Stimulated activated naive CD4-positive, alpha-beta T cell treated with Interleukin-2 at 50 U/mL for 16 hours (primary cell): ENCODE measurements at places on chromosomes 5 and 9.
A peak's percentile ranks its signal among the peaks of the same experiment; 100 is the strongest.

DNA sequence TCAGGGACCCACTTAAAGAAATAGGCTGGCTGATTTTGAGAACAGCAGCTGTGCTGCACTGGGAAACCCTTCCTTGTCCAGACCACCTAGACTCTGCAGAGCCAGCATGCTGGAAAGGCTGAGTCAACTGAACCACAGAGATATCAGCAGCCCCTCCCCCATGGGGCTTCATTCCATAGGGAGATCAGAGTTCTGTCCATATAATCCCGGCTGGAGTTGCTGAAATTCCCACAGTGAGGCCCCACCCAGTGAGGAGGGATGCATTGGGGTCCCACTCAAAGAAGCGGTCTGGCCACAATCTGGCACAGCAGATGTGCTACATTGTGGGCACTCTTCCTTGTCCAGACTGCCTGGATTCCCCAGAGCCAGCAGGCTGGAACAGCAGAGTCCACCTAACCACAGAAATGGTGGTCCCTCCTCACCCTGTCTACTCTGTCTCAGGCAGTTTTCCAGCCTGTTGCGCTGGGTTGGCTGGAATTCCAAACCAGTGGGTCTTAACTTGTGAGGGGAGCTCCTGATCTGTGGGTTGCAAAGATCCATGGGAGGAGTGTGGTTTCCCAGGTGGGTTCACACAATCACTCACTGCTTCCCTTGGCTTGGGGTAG is 127.1 kb downstream of the RNF180 start:
- DNase-seq, result no peak

DNA sequence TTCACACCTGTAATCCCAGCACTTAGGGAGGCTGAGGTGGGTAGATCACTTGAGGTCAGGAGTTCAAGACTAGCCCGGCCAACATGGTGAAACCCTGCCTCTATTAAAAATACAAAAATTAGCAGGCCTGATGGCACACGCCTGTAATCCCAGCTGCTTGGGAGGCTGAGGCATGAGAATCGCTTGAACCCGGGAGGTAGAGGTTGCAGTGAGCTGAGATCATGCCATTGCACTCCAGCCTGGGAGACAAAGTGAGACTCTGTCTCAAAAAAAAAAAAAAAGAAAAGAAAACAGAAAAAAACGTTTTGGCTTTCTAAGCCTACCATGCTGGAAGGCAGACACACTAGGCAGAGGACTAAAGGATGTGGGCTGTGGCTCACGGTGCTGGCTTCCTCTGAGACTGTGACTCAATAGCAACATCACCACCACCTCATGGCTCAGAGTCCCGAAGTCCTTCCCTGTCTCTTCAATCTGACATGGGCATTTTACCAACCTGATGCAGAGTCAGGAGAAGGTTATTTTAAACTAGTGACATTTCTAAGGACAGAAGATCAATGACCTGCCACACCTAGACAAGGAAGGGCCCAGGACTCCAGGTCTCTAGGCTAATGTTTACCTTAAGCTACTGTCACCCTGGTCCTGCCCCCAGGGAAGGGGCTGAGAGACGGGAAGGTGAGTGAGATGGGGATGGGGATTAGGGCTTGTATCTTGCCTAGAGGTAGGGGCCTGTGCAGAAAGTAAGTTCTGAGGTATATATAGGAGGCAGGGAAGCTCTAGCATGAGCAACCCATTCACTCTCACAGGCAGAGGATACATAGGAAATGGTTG is 3.7 kb downstream of the ECSCR start:
- peak; percentile 73 for DNase-seq

GRCh38 chr5:2179861-2180260 is 297.1 kb upstream of the IRX4 start:
- no peak for DNase-seq

DNA sequence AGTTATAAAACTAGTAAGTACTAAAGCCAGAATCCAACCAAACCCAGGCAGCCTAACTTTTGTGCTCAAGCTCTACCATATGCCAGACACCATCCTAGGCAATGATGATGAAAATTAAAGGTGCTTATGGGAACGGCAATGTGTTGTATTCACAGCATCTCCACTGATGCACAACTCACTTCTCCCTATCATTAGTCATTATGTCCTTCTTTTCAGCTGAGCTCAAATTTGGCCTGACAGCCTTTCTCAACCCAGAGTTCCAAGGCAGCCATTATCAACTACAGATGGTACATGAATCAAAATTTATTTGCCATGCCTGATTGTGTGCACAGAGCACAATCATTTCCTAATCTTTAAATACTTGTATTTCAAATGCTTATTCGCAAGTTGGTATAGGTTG is 121.6 kb upstream of the TNPO1 start:
- DNase-seq, result no peak

- DNase-seq, result no peak
Observed at GRCh38 chr5:154278908-154279307, 88.4 kb downstream of the GALNT10 start.

DNA sequence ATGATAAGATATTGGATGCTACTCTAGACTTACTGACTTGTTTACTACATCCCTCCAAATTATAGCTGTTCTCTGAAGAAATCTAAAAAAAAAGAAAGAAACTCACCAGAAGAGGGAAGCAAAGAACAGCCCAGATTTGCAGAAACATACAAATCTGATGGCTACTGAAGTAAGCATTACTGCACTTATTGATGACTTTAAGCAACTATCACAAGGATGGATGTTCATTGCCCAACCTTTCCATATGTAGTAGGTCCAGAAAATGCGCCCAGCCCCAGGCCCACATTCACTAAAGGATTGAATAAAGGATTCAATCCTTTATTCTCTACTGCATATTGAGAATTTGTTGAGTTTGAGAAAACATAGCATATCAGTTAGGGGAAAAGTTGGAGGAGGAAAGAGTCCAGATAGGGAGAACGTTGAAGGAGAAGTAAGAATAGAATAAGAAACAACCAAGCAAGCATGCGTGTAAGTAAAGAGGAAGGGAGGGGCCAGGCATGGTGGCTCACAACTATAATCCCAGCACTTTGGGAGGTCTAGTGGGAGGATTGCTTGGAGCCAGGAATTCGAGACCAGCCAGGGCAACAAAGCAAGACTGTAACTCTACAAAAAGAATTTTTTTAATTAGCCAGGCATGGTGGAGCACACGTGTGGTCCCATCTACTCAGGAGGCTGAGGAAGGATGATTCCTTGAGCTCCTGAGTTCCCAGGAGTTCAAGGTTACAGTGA is 33.8 kb upstream of the DTWD2 start:
- no peak for DNase-seq

- no peak for DNase-seq
Observed at GRCh38 chr5:103218164-103218563, 40.4 kb upstream of the MACIR start.

- no peak for DNase-seq
Observed at GRCh38 chr5:156699147-156699546, 150.9 kb upstream of the PPP1R2B start.

- no peak for DNase-seq
Observed at GRCh38 chr5:50745221-50745910, 78.9 kb downstream of the PARP8 start.
